ENCODE measurements at places on chromosomes 3 and 15.

DNA sequence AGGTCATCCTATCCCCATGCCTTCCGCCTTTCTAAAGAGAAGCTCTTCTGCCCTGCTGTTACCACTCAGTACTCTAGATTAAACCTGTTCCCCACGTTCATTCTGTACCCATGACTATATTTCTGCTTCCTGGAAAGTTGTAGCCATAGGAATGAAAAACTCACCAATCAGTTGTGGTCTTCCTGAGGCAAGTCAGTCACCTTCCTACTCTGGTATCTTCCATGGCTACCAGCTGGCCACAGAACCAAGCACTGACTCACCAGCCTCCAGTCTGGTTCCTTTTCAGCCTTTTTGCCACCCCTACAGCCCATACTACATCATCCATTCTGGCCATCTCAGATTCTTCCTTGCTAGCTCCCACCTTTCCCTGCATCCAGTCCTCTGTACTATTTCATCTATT lies 46.4 kb downstream of the TMEM44 start:
- DNase-seq, result no peak

DNA sequence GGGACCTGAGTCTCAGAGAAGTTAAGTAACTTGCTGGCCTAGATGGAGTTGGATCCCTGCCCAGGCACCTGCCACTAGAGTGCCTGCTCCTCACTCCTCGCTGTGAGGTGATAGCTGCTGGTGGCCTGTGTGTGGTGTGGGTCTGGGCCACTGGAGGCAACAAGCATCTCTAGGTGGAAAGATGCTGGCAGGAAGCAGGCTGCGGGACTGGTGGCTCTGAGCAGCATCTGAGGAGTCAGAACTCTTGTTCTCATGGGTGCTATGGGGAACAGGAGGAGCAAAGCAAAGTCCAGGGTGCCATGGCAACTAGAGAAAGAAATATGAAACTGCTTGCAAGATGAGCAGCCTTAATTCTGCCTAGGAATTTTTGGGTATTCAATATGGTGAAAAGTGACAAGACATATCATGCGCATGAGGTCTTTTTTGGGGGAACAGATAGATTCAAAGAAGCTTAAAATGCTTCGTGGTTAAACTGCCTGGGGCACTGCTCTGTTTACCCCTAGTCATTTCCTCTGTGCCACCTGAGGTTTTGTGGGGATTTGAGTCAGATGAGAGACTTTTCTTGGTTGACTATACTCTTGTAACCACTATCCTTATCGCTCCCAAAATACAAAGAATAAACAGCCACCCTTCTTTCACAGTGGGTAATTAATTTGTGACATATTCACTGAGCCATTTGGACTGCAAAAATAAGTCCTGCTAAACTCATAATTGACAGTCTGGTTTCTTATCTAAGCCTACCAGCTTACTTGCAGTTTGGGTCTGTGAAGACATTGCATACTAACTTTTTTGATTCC lies 50.3 kb downstream of the MED12L start:
- peak; percentile 85 for DNase-seq

DNA sequence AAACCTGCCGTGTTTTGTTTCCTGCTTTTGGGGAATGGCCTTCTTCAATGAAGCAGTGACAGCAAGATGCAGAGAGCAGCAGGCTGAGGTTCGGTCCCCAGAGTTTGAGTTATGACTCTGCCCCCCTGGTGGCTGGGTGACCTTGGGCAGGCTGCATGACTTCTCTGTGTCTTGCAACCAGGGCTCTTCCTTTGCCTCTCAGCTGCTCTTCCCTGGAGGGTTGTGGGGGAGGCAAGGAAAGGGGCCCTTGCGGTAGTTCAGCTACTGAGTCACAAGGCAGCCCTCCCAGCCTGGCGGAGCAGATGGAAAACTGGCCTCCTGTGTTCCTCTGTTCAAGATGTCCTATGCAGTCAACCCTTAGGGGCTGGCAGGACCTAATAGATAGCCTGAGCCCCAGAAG lies 17.1 kb downstream of the CTXND1 start:
- no peak for DNase-seq

DNA sequence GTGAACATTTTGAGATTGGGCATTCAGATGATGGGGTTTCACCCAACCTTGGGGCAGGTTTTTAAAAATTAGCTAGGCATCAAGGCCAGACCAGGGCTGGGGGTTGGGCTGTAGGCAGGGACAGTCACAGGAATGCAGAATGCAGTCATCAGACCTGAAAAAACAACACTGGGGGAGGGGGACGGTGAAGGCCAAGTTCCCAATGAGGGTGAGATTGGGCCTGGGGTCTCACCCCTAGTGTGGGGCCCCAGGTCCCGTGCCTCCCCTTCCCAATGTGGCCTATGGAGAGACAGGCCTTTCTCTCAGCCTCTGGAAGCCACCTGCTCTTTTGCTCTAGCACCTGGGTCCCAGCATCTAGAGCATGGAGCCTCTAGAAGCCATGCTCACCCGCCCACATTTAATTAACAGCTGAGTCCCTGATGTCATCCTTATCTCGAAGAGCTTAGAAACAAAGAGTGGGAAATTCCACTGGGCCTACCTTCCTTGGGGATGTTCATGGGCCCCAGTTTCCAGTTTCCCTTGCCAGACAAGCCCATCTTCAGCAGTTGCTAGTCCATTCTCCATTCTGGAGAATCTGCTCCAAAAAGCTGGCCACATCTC lies 6.1 kb downstream of the RHO start:
- DNase-seq, result no peak

- no peak for DNase-seq
Observed at GRCh38 chr3:140545197-140545596, 132.7 kb upstream of the TRIM42 start.

DNA sequence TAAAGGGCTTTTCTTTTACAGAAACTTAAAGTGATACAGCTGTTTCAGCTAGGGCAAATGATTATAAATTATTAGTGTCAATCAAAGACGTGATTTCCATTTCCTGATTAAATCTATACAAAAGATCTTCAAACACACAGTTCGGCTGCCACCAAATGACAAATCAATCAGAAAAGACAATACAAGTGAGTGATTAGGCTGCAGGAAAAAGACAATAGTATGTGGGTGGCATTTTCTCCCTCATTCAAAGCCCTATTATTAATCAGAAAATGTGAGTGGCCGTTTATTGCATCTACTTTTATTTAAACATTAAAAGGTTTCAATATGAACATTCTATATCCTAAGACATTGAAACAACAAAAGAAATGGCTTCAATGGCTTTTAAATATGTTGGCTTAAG lies 895.6 kb upstream of the ROBO1 start:
- DNase-seq, result no peak

DNA sequence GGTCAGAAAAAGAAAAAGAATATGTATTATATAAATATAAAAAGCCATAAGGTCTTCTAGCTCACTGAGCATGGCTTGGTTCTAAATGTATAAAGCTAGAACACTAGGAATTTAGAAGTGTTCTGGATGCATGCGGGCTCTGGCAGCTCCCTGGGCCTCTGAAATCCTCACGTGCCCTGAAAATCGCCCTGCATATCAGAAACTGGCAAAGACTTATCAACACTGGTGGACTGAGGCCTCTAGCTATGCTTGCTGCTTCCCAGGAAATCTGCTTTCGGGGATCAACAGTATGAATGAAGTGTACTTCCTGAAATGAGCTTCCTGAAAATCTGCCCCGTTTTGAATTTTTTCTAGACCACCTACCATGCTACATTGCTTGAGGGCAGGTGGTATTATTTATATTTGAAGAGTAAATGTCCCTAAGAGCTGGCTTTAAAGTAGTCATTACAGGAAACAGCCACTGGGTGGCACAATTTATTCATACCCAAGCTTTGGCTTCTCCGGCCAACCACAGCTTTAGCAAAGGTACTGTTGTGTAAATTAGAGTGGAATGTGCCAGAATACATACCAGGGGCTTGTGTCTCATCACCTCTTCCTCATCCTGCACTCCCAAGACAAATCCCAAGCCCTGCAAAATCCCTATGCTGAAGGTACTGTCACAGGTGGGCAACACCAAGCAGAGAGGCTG lies 17.7 kb downstream of the CRTAP start:
- no peak for DNase-seq

DNA sequence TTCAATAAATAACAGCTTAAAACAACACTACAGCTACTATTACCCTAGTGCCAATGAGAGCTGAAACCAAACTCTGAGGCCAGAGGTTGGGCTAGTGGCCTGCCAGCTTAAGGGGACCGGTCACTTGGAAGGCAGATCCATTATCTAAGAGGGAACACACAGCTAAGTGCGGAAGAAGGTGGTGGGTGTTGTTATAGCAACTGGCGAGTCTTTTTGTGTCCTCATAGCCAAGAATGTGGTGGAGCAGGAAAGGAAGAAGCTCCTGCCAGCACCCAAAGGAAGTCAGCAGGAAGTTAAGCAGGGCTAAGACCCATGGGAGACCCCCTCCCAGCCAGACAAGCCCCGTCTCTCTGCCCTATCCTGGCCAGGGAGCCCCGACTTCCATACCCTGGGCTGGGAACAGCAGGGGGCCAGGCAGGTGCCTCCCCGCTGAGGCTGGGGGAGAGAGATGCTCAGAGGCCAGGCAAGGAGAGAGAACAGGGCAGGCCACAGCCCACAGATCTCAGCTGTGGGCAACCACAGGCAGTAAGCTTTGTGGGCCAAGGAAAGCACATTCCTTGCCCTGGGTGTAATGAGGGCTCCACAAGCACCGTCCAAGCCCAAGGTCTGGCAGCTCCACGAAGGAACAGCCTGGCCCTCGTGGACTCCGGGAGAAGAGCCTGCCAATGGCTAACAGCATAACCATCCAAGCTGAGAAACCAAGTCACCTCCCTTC lies 34.0 kb upstream of the HRH1 start:
- DNase-seq, result no peak

GRCh38 chr3:55770077-55770476 lies 283.0 kb upstream of the WNT5A start:
- no peak for DNase-seq

- DNase-seq, result no peak
Observed at GRCh38 chr3:104510131-104510849, 856.4 kb upstream of the ALCAM start.

- no peak for DNase-seq
Observed at GRCh38 chr15:57611938-57612337, 20.2 kb downstream of the MYZAP start.

DNA sequence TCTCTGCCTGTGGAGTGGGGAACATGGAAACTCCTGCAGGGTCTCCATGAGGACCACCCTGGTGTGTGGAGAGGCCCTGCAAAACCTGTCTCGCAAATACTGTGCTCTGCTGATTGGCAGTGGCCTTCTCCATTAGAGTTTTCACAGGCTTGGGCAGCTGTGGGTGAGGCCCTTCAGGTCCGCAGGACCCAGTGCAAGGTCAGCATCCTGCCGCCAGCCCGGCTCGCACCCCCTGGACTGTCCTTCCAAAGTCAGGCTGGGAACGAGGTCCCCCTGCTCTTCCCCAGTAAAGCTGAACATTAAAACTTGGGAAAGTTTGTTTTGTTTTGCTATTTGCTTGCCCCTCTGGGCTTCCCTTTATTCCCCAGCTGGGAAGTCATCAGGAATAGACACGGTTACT lies 85.0 kb upstream of the PLXNA1 start:
- DNase-seq, result no peak

DNA sequence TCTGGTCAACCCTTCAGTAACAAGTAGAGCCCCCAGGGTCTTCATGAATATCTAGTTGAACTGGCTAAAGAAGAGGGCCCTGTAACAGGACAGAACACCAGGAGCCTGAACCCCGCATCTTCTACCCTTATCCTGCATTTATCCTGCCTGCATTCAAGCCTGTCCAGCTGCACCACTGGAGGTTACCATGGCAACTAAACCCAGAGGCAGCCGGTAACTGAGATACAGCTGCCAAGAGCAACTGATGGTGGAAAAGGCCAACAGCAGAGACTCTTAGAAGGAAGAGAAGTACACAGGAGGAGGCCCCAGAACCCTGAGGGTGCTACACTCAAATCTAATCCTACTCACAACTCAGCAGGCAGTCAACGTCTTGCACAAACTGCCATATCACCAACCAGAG lies 3.7 kb upstream of the PRKAR2A start:
- DNase-seq, result no peak

- DNase-seq, result no peak
Observed at GRCh38 chr3:10484709-10485108, 20.7 kb downstream of the ATP2B2 start.

DNA sequence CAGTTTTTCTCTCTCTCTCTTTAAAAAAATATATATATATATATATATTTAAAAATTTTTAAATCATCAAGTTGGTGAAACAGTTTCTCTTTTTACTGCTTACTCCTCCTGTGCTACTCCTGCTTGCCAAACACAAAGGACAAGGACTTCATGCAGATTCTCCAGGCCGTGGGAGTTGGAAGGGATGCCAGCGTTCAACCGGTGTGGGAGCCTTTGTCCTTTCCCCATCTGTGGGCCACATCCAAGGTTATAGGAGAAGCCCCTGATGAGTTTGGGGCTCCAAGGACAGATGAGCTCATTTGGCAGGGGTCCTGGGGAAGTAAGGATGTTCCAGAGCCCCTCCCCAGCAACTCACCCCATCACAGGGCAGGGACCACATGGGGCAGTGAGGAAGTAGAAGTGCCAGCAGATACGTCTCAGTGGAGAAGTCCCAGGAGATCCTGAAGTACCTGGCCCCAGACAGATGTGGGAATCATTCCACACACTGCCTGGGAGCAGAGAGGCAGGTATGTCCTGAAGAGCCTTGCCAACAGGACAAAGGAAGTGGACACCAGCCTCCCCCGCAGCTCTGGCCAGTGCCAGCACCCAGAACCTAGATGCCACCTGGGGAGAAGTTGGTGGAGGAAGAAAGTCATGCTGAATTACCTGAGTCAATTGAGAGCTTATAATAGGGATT lies 36.6 kb downstream of the CCK start:
- no peak for DNase-seq

DNA sequence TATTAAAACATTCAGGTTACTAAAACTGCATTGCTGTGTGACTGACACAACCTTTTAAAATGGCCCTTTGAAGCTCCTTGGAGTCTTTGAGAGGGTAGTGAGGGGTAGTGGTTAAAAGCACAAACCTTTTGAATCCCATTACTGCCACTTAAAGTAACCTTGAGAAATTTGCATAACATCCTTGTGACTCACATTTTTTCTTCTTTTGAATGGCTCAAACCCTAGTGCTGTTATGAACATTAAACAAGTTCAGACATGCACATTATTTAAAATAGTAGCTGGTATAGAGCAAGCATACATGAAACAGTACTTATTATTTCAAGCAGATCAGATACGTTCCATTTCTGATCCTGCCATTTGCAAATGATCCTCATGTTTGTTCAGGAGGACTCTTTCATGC lies 3.7 kb upstream of the CLDN1 start:
- DNase-seq, result no peak

DNA sequence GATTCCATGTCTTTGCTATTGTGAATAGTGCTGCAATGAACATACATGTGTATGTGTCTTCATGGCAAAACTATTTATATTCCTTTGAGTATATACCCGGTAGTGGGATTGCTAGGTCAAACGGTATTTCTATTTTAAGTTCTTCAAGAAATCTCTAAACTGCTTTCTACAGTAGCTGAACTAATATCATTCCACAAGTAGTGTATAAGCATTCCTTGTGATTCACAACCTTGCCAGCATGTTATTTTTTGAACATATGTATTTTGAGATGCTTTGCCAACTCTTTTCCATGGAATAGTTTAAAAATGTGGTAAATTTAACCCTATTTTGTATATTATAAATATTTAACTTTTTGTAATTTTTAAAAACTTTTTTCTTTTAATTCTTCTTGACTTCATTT lies 592.7 kb upstream of the NAALADL2 start:
- DNase-seq, result no peak

All from stimulated activated naive CD8-positive, alpha-beta T cell treated with anti-CD3 and anti-CD28 coated beads, Interleukin-15, amount 100 ng/mL, for 72 hours (primary cell).